ENCODE measurements at places on chromosomes 12 and 14.
A peak's percentile ranks its signal among the peaks of the same experiment; 100 is the strongest.

- H3K27ac ChIP-seq = no peak overlapping the region
- no peaks in the 10 kb centered on the region for H3K4me1 ChIP-seq
- H3K36me3 ChIP-seq = no peaks in the 10 kb centered on the region
Measured at GRCh38 chr14:39219075-39219499, 14.6 kb upstream of the MIA2 start.

DNA sequence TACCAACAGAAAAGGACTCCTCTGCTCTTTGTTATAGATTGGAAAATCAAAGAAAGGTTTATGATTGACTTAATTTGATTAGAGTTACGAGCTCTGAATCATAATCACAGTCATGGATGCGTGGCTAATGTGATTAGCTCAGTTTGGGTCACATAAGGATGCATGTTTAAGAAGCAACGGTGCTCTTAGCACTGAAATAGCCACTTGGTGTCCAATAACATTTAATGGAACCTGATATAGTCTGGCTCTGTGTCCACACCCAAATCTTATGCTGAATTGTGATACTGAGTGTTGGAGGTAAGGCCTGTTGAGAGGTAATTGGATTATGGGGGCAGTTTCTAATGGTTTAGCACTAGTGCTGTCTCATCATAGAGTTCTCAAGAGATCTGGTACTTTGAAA is 501.6 kb downstream of the SLC6A15 start:
- H3K4me1 ChIP-seq = no peaks in the 10 kb centered on the region
- H3K27ac ChIP-seq = no peak overlapping the region
- no peak overlapping the region for H3K4me3 ChIP-seq
- H3K27me3 ChIP-seq = no peaks in the 10 kb centered on the region
- DNase-seq = no peak

- H3K4me3 ChIP-seq = no peak overlapping the region
- DNase-seq = no peak
- no peak overlapping the region for H3K27ac ChIP-seq
- no peaks in the 10 kb centered on the region for H3K36me3 ChIP-seq
- no peaks in the 10 kb centered on the region for H3K4me1 ChIP-seq
Measured at GRCh38 chr14:104284636-104285507, 146.5 kb downstream of the KIF26A start.

GRCh38 chr12:43973385-43973784 is 137.5 kb downstream of the TMEM117 start:
- no peaks in the 10 kb centered on the region for H3K27me3 ChIP-seq
- no peaks in the 10 kb centered on the region for H3K36me3 ChIP-seq
- no peak overlapping the region for H3K27ac ChIP-seq
- H3K4me3 ChIP-seq = no peak overlapping the region

GRCh38 chr12:131928711-131929580 is at the start of gene PUS1:
Gene PUS1, plus strand, starts transcription at chr12:131929276. Its CDS starts 447 bp downstream, at chr12:131929723.
- no peaks in the 10 kb centered on the region for H3K4me1 ChIP-seq
- peaks cover 9% of the 10 kb centered on the region for H3K36me3 ChIP-seq
- DNase-seq = peak; percentile 97
- H3K27ac ChIP-seq = peak within 1 kb of the TSS; percentile 80

DNA sequence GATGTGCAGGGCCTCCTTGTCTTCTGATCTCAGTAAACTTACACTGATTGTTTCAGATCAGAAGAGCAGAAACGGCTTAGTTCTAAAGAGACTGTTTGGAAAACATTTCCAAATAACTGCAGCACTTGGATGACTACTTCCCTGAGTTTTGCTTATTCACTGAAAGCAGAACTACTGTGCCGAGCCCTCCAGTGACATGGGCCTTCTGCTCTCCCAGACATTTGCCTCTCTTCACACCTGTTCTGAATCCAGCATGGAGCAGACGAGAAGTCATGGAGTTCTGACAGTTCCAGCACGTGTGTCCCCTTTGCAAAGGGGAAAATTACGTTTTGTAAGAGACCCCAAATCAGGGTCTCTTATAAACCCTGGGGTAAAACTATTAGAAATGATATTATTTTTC is 31.4 kb downstream of the ETNK1 start:
- H3K27me3 ChIP-seq = no peaks in the 10 kb centered on the region
- H3K36me3 ChIP-seq = no peaks in the 10 kb centered on the region
- H3K4me1 ChIP-seq = no peaks in the 10 kb centered on the region
- H3K4me3 ChIP-seq = no peak overlapping the region
- no peak overlapping the region for H3K27ac ChIP-seq

All from mesendoderm (in vitro differentiated cells).